ENCODE measurements at places on chromosomes 7 and 10.

- DNase-seq: no peak
Measured at GRCh38 chr7:108347616-108348015, 108.6 kb downstream of the NRCAM start.

GRCh38 chr10:127033216-127034033, 128.2 kb downstream of the DOCK1 start:
- no peak for DNase-seq

GRCh38 chr10:21513405-21513788, 12.1 kb downstream of the SKIDA1 start:
- no peak for DNase-seq

- DNase-seq: no peak
Measured at GRCh38 chr10:129049501-129049900, 417.5 kb upstream of the MGMT start.

- DNase-seq: no peak
Measured at GRCh38 chr10:110651044-110651958, 7.2 kb downstream of the RBM20 start.

- DNase-seq: no peak
Measured at GRCh38 chr10:114491419-114491818, 87.1 kb upstream of the AFAP1L2 start.

DNA sequence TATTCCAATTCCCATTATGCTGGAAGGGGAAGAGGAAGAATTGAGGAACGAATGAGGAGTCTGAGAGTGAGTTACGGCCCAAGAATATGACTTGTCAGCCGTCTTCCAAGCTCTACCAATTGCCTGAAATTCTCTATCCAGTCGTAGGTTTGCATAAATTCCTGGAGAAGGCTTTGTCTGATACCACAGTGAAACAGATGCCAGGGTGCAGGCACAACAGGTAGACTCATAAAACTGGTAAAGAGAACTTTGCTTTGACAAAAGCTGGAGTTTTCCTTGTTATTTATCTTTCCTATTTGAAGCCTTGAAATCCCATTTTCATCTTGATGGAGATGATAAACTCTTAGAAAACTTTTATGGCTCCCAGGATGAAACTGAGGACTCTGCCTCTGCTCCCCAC, 251.2 kb downstream of the KCNMA1 start:
- DNase-seq: no peak

DNA sequence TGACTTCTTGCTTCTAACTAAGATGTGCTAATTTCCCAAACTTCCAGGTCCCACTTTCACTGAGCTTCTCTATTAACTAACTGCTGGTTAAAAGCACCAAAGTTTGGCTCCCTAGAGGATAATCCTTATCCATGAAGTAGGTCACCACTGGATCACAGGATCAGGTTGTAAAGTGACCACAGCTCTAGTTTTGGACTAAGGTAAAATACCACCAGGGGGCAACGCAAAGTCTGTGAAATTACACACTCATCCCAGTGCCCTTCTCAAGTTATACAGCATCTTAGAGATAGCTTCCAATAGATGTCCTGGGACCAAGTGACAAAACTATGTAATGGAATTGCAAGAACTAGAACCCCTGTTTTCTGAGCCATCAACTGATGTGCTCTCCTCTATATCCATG, 116.4 kb upstream of the ASAH2 start:
- no peak for DNase-seq

- DNase-seq: peak; percentile 18
Measured at GRCh38 chr7:48875045-48875916, 49.1 kb upstream of the CDC14C start.

GRCh38 chr7:74173074-74173473, 1.1 kb upstream of the EIF4H start:
- DNase-seq: no peak

- no peak for DNase-seq
Measured at GRCh38 chr7:143408686-143409561, at the start of gene EPHA1. Gene EPHA1, minus strand, starts transcription at chr7:143408856. Its CDS starts 51 bp downstream, at chr7:143408805.

DNA sequence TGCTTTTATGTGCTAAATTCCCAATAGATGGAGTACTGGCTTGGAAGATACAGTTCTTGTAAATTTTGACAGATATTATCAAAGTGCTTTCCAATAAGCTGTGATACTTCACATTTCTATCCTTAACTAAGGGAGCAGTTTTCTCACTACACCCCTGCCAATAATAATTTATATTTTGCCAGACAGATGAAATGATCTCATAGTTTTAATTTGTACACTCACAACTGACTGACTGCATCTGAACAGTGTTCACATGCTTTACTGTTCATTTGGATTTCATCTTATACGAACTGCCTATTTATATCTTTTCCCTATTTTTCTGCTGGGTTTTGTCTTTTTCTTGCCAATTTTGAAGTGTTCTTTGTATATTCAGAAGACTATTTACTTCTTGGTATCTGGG, 96.0 kb downstream of the BRAF start:
- no peak for DNase-seq

GRCh38 chr7:80134115-80134535, 506 bp upstream of the GNAI1 start:
- DNase-seq: no peak

DNA sequence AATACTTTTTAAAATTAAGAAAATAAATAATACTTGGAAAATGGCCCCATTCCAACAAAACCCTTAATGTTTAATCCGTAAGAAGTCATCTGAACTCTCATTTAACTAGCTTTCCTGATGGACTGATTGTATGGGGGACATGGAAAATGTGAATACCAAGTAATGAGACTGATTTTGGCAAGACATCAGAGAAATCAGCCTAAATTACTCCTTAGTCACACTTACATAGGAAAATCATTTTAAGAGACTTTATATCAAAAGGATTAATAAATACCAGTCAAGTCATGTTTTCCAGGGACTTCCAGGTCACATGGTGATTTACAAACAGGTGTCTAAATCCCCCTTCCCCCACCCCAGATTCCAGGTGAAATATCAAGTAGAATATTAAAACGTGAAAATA, 58.2 kb downstream of the GRM8 start:
- DNase-seq: no peak

DNA sequence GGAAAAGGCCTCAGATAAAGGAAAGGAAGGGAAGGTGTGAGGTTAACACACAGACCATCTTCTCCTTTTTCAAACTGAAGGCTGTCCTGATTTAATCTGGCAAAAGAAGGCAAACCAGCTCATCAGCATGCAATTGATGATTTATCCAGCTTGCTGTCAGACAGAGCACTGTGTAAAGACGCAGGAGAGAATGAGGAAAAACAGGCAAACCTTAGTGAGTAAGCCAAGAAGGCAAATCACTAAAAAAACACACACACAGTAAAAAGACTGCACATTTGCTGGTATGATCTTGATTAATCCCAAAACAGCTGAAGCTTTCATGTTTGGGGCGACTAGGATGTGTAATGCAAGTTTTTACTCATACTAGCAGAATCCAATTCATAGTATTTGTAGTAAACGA, 65.8 kb upstream of the SKAP2 start:
- no peak for DNase-seq

- DNase-seq: no peak
Measured at GRCh38 chr10:119406137-119406536, 136.4 kb downstream of the RGS10 start.

DNA sequence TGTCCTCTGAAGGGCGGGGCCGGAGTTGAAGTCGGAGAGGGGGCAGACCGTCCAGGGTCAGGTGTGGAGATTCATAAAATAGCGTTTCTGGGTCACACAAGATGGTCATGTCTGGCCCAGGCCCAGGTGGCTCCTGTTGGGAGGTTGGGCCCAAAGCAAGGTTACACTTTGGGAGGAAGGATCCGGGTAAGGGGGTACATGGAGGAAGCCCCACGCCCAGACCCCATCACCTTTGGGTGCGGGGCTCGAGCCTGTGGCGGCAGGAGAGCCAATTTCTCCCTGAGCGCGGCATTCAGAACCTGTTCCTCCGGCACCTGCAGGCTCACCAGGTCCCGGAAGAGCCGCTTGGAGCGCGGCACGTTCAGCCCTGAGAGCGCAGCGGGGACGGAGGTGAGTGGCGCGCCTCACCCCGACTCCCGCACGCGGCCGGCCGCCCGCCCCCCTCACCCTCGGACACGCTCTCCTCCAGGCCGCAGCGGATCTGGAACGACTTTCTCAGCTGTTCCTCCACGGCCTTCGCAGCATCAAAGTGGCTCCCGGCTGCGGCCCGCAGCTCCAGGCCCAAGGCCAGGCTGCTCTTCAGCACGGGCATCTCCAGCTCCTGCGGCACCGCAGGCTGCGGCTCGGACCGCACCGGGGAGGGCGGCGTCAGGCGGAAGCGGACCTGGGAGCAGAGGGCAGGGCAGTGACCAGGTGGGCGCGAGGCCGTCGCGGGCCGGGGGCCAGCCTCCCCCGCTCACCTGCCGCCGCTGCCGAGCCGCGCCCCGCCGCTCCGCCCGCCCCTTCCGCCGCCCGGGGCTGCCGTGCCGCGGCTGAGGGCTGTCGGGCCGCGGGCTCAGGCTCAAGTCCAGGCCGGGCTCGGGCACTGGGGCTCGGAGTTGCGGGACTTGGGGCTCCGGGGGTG, 644 bp downstream of the PPP1R35 start:
- DNase-seq: no peak

- no peak for DNase-seq
Measured at GRCh38 chr10:133142523-133143199, 17.4 kb upstream of the KNDC1 start.

GRCh38 chr7:2358968-2359527, 4.4 kb downstream of the EIF3B start:
- no peak for DNase-seq

- DNase-seq: no peak
Measured at GRCh38 chr10:44183667-44184632, 200.9 kb downstream of the CXCL12 start.

- no peak for DNase-seq
Measured at GRCh38 chr10:132532179-132532578, 5.4 kb upstream of the INPP5A start.

DNA sequence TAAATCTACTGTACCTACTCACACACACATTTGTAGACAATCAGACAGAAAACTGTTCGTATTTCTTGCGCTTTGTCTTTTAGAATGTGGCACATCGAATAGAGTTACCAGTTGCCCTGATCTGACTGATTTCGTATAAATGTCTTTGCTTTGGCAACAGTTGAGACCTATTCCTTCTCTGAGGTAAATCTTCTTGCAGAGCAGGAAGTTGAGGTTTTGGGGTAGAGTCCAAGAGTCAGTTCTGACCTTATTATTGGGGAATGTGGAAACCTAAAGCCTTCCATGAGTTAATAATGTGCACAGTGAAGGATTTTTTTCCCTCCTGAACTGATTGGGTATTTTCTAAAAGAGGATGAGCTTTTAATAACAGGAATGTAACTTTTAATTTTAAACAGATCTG, 135.3 kb downstream of the KIAA1217 start:
- no peak for DNase-seq

DNA sequence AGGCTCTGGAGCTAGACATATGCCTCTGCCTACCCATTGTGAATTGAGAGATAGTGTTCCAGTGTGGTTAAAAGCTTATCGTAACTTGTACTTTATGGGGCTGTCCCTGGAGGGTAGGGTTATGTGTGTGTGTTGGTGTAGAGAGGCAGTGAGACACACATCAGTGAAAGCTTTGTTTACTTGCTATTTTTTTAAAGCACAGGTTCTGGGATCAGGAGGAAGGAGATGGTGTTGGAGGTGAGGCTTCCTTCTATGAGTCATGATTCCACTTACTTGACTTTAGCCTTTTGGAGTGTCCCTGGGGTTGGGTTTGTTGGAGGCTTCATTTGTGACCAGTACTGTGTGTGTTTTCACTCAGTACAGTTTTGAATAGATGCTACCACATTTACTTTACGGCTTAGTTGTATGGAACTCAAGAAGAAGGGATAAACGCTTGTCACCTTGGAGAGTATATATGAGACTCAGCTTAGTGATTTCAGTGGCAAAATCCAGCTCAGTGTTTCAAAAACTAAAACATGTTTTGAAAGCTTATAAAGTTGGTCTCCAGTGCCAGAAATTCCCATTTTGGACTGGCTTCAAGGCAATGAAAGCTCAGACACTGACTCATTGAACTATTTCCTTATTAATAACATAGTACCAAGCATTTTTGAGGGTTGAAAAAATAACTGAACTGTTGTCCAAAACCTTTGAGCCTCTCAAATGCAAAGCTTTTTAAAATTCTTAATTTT, 106.2 kb downstream of the PLXDC2 start:
- no peak for DNase-seq

GRCh38 chr10:42783181-42783549, 570 bp downstream of the BMS1 start:
- DNase-seq: no peak

DNA sequence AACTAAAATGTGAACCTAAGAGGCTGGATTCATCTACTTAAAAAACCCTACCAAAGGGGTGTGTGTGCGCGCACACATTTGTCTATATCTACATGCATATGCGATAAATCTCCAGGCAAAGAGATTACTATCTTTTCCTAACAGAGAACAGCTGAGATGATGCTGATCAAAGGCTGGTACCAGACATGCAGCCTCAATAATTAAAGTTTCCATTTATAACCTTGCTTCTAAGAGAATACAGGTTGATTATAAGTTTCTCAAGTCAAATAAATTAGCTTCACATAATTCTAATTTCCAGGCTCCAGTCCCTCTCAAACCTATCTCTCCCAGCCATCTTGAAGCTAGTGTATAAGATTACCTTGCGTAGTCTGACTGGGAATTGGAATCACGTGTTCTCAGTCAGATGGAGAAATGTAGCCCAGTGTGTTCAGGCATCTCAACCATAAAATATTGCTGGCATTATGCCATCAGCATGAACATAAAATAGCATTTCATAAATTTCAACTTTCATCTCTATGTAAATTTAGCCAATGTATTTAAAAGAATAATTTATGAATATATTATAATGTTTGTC, 1062.0 kb downstream of the XPNPEP1 start:
- no peak for DNase-seq

- DNase-seq: no peak
Measured at GRCh38 chr7:158422887-158423560, 164.6 kb downstream of the PTPRN2 start.

DNA sequence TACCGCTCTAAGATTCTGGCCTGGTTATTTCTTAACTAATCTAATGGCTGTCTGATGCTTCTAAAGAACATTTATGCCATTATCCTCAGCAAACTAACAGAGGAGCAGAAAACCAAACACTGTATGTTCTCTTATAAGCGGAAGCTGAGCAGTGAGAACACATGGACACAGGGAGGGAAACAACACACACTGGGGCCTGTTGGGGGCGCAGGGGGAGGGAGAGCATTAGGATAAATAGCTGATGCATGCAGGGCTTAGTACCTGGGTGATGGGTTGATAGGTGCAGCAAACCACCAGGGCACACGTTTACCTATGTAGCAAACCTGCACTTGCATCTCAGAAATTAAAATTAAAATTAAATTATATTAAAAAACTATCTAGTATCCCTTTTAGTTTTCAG, 853.5 kb downstream of the GATA3 start:
- no peak for DNase-seq
